ENCODE measurements at places on chromosomes 3 and 15. TPM values are rescaled to one million over a fixed set of nuclear protein-coding genes. Genes with fewer than 3 reads are reported as not detected.

The CORO2B gene
- total RNA-seq: 4.2 TPM

The RPL32 gene
- 2,355 TPM for total RNA-seq

The UTS2B gene
- 0.85 TPM for total RNA-seq

- no peak for DNase-seq
These were observed 91.4 kb upstream of the TJP1 start for GRCh38 chr15:29913528-29914135.

GRCh38 chr15:60838206-60838605, 359.3 kb upstream of the ICE2 start:
- no peak for DNase-seq

The C3orf49 gene
- not detected for total RNA-seq

DNA sequence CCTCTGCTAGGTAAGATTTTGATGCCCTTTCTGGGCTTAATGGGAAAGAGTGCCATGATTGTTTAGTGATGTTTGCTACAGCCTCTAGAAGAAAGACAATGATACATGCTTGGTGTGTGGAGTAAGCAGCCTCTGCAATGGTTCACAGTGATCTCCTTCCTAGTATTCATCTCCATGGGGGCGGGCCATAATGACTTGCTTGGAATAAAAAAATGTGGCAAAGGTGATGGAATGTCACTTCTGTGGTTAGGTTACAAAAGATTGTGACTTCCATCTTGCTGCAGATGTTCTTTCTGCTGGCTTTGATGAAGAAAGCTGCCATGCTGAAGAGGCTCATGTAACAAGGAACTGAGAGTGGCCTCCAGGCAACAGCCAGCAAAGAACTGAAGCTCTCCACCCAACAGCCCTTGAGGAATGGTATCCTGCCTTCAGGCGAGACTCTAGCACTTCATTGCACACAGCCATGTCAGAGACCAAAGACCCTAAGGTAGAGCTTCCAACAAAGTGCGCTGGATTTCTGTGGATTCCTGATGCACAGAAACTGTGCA, 139.1 kb upstream of the LRIG1 start:
- no peak for DNase-seq

The PLAAT1 gene
- 0.90 TPM for total RNA-seq

DNA sequence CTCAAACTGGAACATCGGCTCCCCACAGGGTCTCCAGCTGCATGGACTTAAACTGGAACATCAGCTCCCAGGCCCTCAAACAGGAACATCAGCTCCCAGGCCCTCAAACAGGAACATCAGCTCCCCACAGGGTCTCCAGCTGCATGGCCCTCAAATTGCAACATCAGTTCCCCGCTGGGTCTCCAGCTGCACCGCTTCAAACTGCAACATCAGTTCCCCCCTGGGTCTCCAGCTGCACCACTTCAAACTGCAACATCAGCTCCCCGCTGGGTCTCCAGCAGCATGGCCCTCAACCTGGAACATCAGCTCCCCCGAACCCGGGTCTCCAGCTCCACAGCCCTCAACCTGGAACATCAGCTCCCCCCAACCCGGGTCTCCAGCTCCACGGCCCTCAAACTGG, 82.0 kb downstream of the TFRC start:
- no peak for DNase-seq

The SCN5A gene
- 3.1 TPM for total RNA-seq

GRCh38 chr15:69035205-69035917, 20.9 kb downstream of the NOX5 start:
- no peak for DNase-seq
